Activated naive CD8-positive, alpha-beta T cell treated with anti-CD3 and anti-CD28 coated beads for 36 hours (primary cell): ENCODE measurements at places on chromosomes 12 and 14. TPM values are rescaled to one million over a fixed set of nuclear protein-coding genes. Genes with fewer than 3 reads are reported as not detected.

The SCFD1 gene
- total RNA-seq: 69.8 TPM

The TSHR gene
- not detected for total RNA-seq

The FITM1 gene
- not detected for total RNA-seq

The CELA1 gene
- total RNA-seq: not detected

The PZP gene
- not detected for total RNA-seq

The ETFBKMT gene
- 0.99 TPM for total RNA-seq

The ANKS1B gene
- total RNA-seq: not detected

The SDR9C7 gene
- not detected for total RNA-seq

The HNRNPA1 gene
- total RNA-seq: 2,335 TPM

The GARIN6 gene
- not detected for total RNA-seq

The AQP5 gene
- total RNA-seq: not detected

The IGFBP6 gene
- 1.9 TPM for total RNA-seq

The SSTR1 gene
- not detected for total RNA-seq

The B3GNT4 gene
- total RNA-seq: 0.92 TPM

The RBP5 gene
- total RNA-seq: not detected

The COX14 gene
- 48.3 TPM for total RNA-seq

The CRACR2A gene
- total RNA-seq: 26.0 TPM

The AKAP5 gene
- 1.4 TPM for total RNA-seq

The TMPRSS12 gene
- total RNA-seq: not detected

The TAS2R42 gene
- total RNA-seq: not detected

The HSPB8 gene
- not detected for total RNA-seq

The FAM181A gene
- total RNA-seq: not detected

The PGF gene
- total RNA-seq: 0.21 TPM

The KRT3 gene
- not detected for total RNA-seq

The MYH6 gene
- total RNA-seq: not detected

The PPP1R1A gene
- not detected for total RNA-seq

The ZBTB25 gene
- total RNA-seq: 26.0 TPM

The PIANP gene
- 0.37 TPM for total RNA-seq

The PLEKHG7 gene
- not detected for total RNA-seq

The PCED1B gene
- total RNA-seq: 117 TPM
